Skeletal muscle cell (primary cell): ENCODE measurements at places on chromosomes 6 and 20.

DNA sequence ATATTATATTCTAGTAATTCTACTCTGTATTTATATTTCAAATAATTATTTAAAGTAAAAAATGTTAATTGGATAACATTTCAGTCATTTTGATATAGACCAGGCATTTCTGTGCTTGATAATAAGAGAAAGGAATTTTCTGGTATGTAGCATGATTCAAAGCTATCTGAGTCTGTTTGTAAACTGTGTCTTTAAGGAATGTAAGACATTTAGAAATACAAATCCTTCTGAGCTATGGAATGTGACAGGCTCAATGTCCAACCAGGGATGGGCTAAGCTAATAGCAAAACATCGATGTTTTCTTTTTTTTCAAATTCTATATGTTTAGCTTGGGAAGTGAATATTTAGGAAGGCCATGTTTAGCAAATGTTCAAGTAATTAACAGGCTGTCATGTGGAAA is 41.5 kb upstream of the FAM83B start:
- DNase-seq = no peak

DNA sequence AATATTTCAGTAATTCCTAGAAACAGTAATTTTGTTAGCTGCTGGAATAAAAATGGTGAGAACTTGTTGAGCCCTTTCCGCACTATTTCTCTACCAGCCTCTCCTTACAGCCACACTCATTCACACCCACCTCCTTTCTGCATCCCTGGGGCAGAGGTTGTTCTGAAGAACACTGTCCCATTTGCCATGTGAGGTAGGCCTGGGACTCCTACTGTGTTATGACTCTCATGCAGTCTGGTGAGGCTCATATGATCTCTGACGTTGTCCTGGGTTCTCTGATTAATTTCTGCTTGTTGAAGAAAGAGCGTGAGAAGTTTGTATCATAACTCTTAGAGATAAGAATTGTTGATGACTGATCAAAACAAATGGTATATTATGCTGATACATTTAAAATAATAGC is 4.1 kb upstream of the KCNQ5 start:
- no peak for DNase-seq

DNA sequence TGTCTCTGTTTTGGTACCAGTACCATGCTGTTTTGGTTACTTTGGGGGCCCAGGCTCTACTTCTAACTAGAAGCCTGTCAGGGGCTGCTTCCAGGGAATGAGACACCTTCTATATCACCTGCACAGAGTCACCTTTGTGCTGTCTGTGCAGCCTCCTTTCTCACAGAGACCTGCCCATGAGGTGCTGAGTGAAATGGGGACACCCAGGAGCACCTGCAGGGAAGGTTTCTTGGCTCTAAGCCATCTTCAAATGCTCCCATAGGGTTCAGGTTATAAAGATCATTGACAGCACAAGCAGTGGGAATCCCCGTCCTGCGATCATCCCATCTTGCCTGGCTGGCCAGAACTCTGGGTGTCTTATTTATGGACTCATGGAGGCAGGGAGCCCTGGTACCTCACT is 19.1 kb downstream of the GABRR2 start:
- DNase-seq = no peak

- no peak for DNase-seq
Measured at GRCh38 chr6:126926926-126927325, 191.5 kb upstream of the RSPO3 start.

DNA sequence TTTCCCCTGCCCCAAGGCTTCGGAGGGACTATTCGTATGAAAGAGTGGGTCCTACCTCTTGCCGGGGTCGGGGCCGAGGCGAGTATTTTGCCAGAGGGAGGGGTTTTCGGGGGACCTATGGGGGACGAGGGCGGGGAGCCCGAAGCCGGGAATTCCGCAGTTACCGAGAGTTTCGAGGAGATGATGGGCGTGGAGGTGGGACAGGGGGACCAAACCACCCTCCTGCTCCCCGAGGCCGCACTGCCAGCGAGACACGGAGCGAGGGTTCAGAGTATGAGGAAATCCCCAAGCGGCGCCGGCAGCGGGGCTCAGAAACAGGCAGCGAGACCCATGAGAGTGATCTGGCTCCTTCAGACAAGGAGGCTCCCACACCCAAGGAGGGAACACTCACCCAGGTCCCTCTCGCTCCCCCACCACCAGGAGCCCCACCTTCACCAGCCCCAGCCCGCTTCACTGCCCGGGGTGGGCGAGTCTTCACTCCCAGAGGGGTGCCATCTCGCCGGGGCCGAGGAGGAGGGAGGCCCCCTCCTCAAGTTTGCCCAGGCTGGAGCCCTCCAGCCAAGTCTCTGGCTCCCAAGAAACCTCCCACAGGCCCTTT is 11.3 kb downstream of the PRRC2A start:
- DNase-seq = no peak

- no peak for DNase-seq
Measured at GRCh38 chr20:23142162-23143050, 56.3 kb upstream of the CD93 start.

- no peak for DNase-seq
Measured at GRCh38 chr6:53335224-53335994, 13.3 kb downstream of the ELOVL5 start.

- DNase-seq = no peak
Measured at GRCh38 chr6:157002774-157003173, 225.6 kb downstream of the ARID1B start.

DNA sequence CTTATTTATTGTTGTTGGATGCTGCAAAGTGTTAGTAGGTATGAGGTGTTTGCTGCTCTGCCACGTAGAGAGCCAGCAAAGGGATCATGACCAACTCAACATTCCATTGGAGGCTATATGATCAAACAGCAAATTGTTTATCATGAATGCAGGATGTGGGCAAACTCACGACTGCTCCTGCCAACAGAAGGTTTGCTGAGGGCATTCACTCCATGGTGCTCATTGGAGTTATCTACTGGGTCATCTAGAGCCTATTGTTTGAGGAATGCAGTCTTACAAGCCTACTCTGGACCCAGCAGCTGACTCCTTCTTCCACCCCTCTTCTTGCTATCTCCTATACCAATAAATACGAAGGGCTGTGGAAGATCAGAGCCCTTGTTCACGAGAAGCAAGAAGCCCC is 12.1 kb downstream of the MICB start:
- DNase-seq = no peak
